ENCODE measurements at places on chromosomes 12 and 14.

GRCh38 chr14:69877492-69877891 is 1.7 kb upstream of the SMOC1 start:
- no peak for DNase-seq

- no peak for DNase-seq
Observed at GRCh38 chr12:113276306-113276705, 55.0 kb downstream of the TPCN1 start.

GRCh38 chr12:107560165-107560898 is 125.3 kb upstream of the PWP1 start:
- DNase-seq = no peak

DNA sequence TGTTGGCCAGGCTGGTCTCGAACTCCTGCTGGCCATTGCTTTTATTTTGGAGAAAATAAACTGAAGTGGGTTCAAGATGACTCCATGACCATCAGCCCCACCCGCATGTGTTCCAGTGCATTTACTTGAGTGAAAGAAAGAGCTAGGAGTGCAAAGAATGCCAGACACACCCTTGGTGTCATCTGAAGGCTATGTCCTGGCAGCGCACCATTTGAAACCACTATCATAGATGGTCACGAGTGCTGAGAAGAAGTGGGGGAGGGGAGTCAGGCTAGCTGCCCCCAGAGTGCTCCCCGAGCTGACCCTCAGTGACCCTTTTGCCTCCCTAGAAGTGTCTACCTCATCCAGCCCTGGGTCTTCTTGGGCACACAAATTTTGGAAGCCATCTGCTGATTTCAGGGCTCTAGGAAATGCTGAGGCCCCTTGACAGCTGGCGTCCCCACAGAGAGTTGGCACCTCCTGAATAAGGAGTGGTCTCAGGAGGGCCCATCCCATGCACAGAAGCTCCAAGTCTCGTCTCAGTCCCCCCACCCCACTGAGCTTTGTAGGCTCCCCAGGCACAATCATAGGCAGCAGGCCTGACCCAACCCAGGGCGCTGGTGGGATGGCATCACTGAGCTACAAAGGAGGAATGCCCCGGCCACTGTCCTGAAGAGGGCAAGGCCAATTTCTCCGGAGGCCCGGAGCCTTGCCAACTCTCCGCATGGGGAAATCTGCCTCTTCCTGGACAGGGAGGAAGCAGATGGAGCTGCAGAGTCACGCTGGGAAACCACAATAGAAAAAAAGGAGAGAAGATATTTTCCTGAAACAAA is 28.0 kb downstream of the PXN start:
- peak; percentile 68 for DNase-seq
